CD4-positive, alpha-beta memory T cell (primary cell): ENCODE measurements at places on chromosomes 7 and 10. TPM values are rescaled to one million over a fixed set of nuclear protein-coding genes. Genes with fewer than 3 reads are reported as not detected.

MBL2 gene
- not detected for total RNA-seq

GIMAP8 gene
- total RNA-seq: 62.5 TPM

EXOSC1 gene
- total RNA-seq: 62.7 TPM

IL15RA gene
- 11.1 TPM for total RNA-seq

ZNF736 gene
- total RNA-seq: 43.6 TPM

TMEM213 gene
- not detected for total RNA-seq

CFAP46 gene
- total RNA-seq: not detected

CALCR gene
- not detected for total RNA-seq

NKX1-2 gene
- total RNA-seq: not detected

PDE1C gene
- not detected for total RNA-seq

GBX1 gene
- total RNA-seq: not detected

OR2A42 gene
- total RNA-seq: not detected

WNT2 gene
- total RNA-seq: not detected

SFRP4 gene
- total RNA-seq: not detected

CTAGE6 gene
- 3.8 TPM for total RNA-seq

ZNF273 gene
- 8.3 TPM for total RNA-seq

CPA4 gene
- not detected for total RNA-seq

HPS1 gene
- total RNA-seq: 106 TPM

PDE6C gene
- not detected for total RNA-seq

OR9A2 gene
- not detected for total RNA-seq

ODAD2 gene
- 0.14 TPM for total RNA-seq

SPACDR gene
- total RNA-seq: 5.7 TPM

NRG3 gene
- not detected for total RNA-seq

TEX47 gene
- not detected for total RNA-seq

FXYD4 gene
- not detected for total RNA-seq

UFSP1 gene
- total RNA-seq: 11.0 TPM

HTRA1 gene
- total RNA-seq: not detected

AKR1C1 gene
- 1.9 TPM for total RNA-seq

ITPRID1 gene
- not detected for total RNA-seq

PRPS1L1 gene
- not detected for total RNA-seq

CYP2C19 gene
- total RNA-seq: 0.22 TPM

GOLGA7B gene
- 7.6 TPM for total RNA-seq

HGF gene
- not detected for total RNA-seq

MCM10 gene
- total RNA-seq: 0.17 TPM

RARRES2 gene
- total RNA-seq: not detected

NAT16 gene
- not detected for total RNA-seq

INPP5F gene
- total RNA-seq: 10.9 TPM

VWA2 gene
- not detected for total RNA-seq

CLCN1 gene
- total RNA-seq: not detected

SSC4D gene
- not detected for total RNA-seq

COL26A1 gene
- total RNA-seq: not detected

BHLHA15 gene
- total RNA-seq: not detected

TBX20 gene
- total RNA-seq: not detected
